ENCODE measurements at places on chromosomes 7 and 10.
A peak's percentile ranks its signal among the peaks of the same experiment; 100 is the strongest.

DNA sequence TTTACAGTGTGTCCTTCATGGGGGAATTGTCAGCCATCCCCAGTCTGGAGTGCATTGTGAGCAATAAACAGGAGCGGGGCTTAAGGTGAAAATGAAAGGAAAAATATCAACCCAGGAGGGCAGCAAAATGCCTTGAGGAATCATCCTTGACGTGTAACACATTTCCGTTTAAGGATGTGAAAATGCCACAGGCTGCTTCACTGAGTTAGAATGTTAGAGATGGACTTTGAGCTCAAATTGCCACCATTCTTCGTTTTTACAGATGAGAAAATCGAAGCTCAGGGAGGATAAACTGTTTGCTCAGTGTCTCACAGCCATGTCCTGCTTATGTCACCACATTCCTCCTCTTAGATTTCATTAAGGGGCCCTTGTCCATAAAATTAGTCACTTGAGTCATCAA is 23.1 kb downstream of the SORCS3 start:
- peaks cover 6% of the 10 kb centered on the region for H3K4me1 ChIP-seq
- no peaks in the 10 kb centered on the region for H3K36me3 ChIP-seq
- no peak for DNase-seq
- no peak overlapping the region for H3K27ac ChIP-seq
- no peak overlapping the region for H3K4me3 ChIP-seq

- H3K4me1 ChIP-seq, result no peaks in the 10 kb centered on the region
- no peak overlapping the region for H3K4me3 ChIP-seq
- peaks cover 5% of the 10 kb centered on the region for H3K27me3 ChIP-seq
- no peak overlapping the region for H3K27ac ChIP-seq
- no peaks in the 10 kb centered on the region for H3K36me3 ChIP-seq
Measured at GRCh38 chr7:100384628-100385294, 11.5 kb downstream of the PILRA start.

- DNase-seq, result no peak
- peak overlapping the region; percentile 65 for H3K4me3 ChIP-seq
- H3K27me3 ChIP-seq, result no peaks in the 10 kb centered on the region
Measured at GRCh38 chr10:114525368-114525949, 121.2 kb upstream of the AFAP1L2 start.

DNA sequence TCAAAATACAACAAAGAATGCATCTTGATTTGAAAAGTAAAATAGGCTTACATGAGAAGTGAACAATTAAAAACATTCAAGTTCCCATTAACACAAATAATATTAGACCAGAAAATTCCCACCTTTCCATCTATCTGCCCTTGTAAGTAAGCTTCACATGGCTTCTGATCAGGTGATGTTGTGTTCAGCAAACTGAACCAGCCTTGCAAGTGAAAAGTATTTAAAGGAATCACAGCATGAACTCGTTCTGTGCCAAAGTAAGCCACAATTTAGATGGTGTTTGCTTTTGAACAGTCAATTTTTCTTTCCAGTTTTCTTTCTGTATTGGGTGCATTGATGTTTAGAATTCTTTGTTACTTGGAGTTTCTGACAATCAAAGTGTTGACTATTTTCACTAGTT is 347.9 kb downstream of the TNS3 start:
- H3K4me3 ChIP-seq, result no peak overlapping the region
- H3K27me3 ChIP-seq, result peaks cover 13% of the 10 kb centered on the region
- no peaks in the 10 kb centered on the region for H3K36me3 ChIP-seq
- no peak overlapping the region for H3K27ac ChIP-seq
- no peak for DNase-seq

- no peaks in the 10 kb centered on the region for H3K4me1 ChIP-seq
- H3K27ac ChIP-seq, result no peak overlapping the region
- peaks cover 7% of the 10 kb centered on the region for H3K27me3 ChIP-seq
- no peak for DNase-seq
Measured at GRCh38 chr7:38281266-38281665, 7.8 kb upstream of the TARP start.

DNA sequence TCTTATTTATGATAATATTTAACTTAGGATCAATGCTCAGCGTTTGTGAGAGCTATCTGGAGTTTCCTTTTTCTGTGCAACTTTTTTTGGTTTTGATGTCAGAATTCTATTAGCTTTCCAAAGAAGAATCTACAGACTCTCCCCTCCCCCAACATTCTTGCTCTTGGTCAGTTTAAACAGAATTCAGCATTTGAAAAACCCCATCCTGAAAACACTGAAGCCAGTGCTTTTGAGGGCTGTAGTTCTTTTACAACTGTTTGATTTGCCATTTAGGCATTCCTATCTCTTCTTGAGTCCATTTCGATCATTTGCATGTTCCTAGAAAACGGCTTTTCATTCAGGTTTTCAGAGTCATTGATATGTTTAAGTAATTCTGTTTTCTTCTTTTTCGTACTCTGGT is 15.6 kb upstream of the CXCL12 start:
- H3K4me1 ChIP-seq, result no peaks in the 10 kb centered on the region
- no peak overlapping the region for H3K4me3 ChIP-seq
- DNase-seq, result no peak

GRCh38 chr10:82335831-82336230 is 460.8 kb downstream of the NRG3 start:
- H3K27me3 ChIP-seq, result no peaks in the 10 kb centered on the region
- no peaks in the 10 kb centered on the region for H3K4me1 ChIP-seq

DNA sequence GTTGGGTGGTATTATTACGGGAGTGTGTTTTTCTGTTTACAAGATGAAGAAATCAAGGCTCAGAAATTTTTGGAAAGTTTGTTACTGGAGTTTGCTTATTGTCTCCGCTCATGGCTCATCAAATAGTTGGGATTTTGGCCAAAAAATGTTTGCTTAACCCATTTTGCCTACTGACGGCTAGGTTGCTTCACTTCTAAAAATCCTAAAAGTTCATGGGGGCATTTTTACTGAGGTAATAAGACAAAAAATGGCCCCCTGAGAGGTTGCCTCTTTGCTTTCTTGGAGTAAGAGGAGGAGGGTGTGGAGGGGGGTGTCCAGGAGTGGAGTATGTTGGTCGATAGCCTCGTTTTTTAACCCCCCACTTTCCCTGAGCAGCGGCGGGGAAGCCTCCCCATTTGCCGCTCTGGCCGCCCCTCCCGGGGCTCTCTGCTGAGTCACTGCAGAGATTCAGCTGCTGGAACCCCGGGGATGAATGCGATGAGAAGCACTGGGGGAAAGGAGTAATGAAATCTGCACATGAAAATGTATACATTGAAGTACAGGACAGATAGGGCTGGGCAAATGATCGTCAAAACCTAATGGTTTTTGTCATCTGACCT is 1.5 kb downstream of the MEST start:
- peaks cover 13% of the 10 kb centered on the region for H3K36me3 ChIP-seq
- H3K27me3 ChIP-seq, result no peaks in the 10 kb centered on the region
- H3K4me1 ChIP-seq, result peaks cover 3% of the 10 kb centered on the region
- H3K4me3 ChIP-seq, result peak overlapping the region; percentile 74
- H3K27ac ChIP-seq, result no peak overlapping the region

DNA sequence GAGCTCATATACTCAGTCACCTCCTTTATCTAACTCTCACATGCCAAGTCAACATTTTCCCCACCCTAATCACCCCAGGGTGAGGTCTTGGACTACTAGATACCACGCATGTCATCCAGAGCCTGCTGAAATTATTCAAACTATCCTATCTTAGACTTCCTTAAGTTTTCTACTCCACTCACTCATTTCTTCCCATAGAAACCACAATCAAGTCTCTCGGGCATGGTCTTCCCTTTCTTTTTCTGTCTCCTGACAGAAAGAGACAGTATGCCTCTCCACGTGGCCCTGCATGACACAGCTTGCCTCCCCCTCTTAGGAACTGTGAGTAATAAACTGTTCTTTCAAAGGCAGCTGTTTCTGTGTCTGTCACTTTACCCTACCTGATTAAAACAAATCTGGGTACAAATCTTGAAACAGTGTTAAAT is 29.4 kb downstream of the TAS2R41 start:
- H3K4me3 ChIP-seq, result no peak overlapping the region
- no peaks in the 10 kb centered on the region for H3K36me3 ChIP-seq
- DNase-seq, result no peak

DNA sequence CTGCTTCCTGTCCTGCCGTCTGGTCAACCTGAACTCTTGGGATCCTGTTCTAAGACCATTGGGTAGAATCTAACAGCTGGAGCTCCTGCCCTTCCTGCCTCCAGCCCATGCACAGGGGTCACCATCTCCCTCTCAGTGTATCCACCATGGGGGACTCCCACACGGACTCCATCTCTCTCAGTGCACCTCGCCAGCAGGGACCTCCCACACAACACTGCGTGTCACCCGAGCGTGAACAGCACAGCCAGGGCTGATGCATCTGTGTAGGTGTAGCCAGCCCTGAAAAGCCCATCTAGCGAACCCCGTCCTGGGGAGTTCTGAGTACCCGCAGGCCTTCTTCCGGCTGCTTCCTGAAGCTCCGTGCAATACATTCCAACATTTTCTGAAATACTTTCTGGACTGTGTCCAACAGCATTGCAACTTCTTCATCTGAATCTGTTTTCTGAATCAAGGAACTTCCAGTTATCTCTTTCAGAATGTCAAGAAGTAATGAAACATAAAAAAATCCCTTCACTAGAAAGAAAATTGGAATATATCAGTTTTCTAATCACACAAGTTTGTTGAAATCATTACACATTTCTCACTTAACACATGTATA is 52.5 kb downstream of the NCAPG2 start:
- H3K36me3 ChIP-seq, result peaks cover 31% of the 10 kb centered on the region
- H3K4me1 ChIP-seq, result no peaks in the 10 kb centered on the region
- DNase-seq, result no peak
- H3K27ac ChIP-seq, result no peak overlapping the region
- no peaks in the 10 kb centered on the region for H3K27me3 ChIP-seq

GRCh38 chr10:6980353-6980752 is 400.3 kb upstream of the PRKCQ start:
- no peak overlapping the region for H3K27ac ChIP-seq
- no peaks in the 10 kb centered on the region for H3K36me3 ChIP-seq
- peaks cover 10% of the 10 kb centered on the region for H3K4me1 ChIP-seq
- H3K4me3 ChIP-seq, result no peak overlapping the region
- DNase-seq, result no peak
- H3K27me3 ChIP-seq, result no peaks in the 10 kb centered on the region

DNA sequence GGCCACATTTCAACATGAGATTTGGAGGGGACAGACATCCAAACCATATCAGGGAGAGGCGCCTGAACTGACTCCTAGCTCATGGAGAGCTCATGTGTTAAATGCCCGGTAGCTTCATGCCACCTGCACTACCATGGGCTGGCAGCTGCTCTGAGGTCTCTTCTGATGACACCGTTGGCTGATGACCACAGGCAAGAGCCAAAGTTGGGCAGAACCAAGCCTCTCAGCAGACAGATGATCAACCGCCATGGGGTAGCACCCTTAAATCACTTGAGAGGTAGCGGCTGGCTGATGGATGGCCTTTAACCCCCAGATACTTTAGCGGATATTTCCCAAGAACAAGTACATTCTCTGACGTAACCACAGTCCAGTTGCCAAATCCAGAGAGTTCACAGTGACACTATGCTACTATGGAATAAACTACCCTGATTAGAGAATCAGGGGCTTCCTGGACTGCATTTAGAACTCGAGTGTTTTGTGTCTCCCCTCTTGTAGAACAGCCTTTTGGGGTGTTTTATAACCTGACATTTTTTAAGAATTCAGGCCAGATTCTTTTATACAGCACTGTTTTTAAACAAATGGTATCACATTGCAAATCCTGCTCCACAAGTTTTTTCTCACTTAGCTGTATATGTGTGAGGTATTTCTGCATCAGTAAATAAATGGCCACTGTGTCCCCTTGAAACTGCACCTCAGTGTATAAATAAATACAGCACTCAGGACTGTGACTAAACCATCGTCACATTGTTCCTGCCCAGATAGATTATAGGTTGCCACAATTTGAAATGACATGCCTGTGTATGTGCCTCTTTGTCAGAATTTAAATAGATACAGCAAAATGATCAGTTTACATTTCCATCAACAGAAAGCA is 30.8 kb upstream of the DRGX start:
- peaks cover 2% of the 10 kb centered on the region for H3K4me1 ChIP-seq
- no peak overlapping the region for H3K4me3 ChIP-seq
- no peaks in the 10 kb centered on the region for H3K27me3 ChIP-seq
- no peak overlapping the region for H3K27ac ChIP-seq
- no peak for DNase-seq
- no peaks in the 10 kb centered on the region for H3K36me3 ChIP-seq

DNA sequence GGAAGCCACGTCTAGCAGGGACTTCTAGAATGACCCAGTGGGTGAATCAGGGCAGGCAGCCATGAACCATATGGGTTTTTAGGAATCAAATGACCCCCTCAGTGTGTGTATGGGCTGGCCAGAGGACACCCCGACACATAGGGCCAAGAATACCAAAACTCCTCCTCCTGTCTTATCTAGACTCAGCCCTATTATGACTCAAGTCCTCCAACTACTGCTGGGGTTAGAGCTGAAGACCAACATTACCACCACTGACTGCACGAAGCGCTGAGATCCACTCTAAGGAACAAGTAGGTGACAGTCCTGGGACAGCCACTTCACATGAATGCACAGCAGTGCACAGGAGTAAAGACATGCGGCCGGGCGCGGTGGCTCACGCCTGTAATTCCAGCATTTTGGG is 11.5 kb upstream of the SVOPL start:
- no peaks in the 10 kb centered on the region for H3K4me1 ChIP-seq
- no peak overlapping the region for H3K4me3 ChIP-seq
- H3K36me3 ChIP-seq, result no peaks in the 10 kb centered on the region
- no peak for DNase-seq

GRCh38 chr10:118332236-118332635 is 9.9 kb downstream of the FAM204A start:
- H3K4me1 ChIP-seq, result no peaks in the 10 kb centered on the region
- DNase-seq, result no peak
- no peak overlapping the region for H3K4me3 ChIP-seq
- no peaks in the 10 kb centered on the region for H3K27me3 ChIP-seq
- H3K27ac ChIP-seq, result no peak overlapping the region

DNA sequence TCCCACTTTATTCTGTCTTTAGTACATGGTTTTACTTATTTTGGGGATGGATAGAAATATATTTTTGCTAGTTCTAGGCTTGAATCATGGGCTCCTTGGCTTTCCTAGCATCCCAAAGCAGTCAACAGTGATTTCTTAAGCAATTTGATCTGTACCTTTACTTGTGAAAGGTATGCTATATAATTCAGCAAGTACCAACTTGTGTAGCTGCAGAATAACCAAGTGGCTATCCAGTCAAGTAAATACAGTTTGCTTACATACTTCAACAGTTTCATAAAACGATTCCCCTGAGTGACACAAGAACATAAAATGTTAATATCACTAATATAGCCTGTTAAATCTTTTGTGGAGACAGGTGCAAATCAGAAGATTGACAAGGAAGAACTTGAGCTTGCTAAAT is 67.2 kb downstream of the PODXL start:
- H3K4me1 ChIP-seq, result no peaks in the 10 kb centered on the region
- H3K27me3 ChIP-seq, result no peaks in the 10 kb centered on the region
- H3K36me3 ChIP-seq, result no peaks in the 10 kb centered on the region
- DNase-seq, result no peak
- no peak overlapping the region for H3K27ac ChIP-seq

DNA sequence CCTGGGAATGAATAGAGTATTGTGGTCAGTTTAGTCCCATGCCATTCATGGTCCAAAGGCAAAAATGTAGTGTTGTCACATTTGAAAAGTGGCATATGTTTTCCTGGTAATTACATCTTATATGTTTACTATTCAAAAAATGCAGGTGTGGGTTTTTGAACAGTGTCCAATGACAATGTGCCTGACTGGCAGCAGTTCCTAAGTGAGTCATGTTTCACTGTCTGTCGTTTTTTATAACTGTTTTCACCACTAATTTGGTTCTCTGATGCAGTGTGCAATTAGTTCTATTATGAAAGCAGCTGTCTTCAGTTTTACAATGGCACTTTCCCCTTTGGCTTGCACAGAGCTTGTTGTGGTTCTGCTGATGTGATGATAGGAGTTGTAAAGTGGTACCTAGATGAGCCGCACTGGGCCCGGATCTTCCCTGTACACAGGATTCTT is 162.3 kb downstream of the SEM1 start:
- no peaks in the 10 kb centered on the region for H3K27me3 ChIP-seq
- H3K4me1 ChIP-seq, result no peaks in the 10 kb centered on the region
- H3K36me3 ChIP-seq, result no peaks in the 10 kb centered on the region
- H3K4me3 ChIP-seq, result no peak overlapping the region
- no peak for DNase-seq

Measured in neuronal stem cell (in vitro differentiated cells).